ENCODE measurements at places on chromosomes 1 and 21. TPM values are rescaled to one million over a fixed set of nuclear protein-coding genes. Genes with fewer than 3 reads are reported as not detected.

SLC41A1 gene
- 4.8 TPM for total RNA-seq

AMY1C gene
- total RNA-seq = not detected

SYTL1 gene
- 17.4 TPM for total RNA-seq

- no peak for DNase-seq
These were observed 96.3 kb upstream of the SLC2A1 start for GRCh38 chr1:43054961-43055360.

GRCh38 chr1:17791480-17791879, 36.3 kb downstream of the ACTL8 start:
- DNase-seq = no peak
